ENCODE measurements at places on chromosomes 2 and 18. TPM values are rescaled to one million over a fixed set of nuclear protein-coding genes. Genes with fewer than 3 reads are reported as not detected.

Gene AMMECR1L
- 15.7 TPM for total RNA-seq

DNA sequence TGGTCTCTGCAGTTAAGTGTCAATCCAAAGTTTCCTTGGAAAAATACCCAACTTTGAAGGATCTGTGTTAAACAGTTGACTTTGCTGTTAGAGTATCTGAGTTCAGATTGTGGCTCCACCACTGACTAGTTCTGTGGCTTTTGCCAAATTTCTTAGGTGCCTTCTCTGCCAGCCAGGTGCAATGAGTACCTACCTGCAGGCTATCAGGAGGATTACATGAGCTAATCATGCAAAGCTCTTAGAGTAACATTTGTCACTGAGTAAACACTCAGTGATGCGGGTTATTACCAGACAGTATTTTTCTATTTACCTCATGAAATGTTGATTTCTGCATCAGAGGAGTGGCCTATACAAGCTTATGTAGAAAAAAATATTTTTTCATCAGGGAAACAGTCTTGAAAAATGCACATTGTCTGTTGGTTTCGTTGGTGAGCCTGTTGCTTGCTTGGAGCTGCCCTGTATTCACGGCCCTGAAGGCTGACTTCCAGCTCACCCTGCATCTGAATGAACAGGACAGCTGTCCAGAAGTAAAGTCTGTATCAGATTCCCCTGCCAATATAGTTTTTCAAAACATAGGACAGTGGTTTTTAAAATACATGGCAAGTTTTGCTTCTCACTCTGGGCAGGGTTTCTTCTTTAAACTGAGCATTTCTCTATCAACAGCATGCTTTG is 235.1 kb downstream of the CDCA7 start:
- DNase-seq, result no peak

DNA sequence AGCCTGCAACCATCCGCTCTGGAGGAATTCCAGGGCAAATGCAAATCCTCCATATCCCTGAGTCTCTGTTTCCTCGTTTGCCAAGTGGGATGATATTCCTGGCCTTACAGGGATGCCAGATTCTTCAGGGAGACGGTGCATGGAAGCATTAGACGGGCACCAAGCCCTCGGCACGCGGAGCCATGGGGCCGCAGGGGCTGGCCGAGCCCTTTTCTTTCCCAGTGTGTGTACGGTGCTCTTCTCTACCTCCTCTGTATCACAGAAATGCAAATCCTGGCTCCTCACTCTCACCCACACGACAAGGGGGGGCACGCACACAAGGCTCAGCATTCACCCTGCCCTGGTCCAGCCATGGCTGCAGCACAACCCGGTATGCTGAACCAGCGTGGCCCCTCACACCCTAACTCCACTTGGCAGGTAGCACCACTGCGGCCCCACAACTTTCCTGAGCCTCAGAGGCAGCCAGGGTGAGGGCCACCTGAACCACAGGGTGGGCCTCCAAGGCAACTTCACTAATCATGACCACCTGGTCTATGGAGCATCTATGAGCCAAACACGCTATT is 64.1 kb upstream of the SALL3 start:
- DNase-seq, result no peak

DNA sequence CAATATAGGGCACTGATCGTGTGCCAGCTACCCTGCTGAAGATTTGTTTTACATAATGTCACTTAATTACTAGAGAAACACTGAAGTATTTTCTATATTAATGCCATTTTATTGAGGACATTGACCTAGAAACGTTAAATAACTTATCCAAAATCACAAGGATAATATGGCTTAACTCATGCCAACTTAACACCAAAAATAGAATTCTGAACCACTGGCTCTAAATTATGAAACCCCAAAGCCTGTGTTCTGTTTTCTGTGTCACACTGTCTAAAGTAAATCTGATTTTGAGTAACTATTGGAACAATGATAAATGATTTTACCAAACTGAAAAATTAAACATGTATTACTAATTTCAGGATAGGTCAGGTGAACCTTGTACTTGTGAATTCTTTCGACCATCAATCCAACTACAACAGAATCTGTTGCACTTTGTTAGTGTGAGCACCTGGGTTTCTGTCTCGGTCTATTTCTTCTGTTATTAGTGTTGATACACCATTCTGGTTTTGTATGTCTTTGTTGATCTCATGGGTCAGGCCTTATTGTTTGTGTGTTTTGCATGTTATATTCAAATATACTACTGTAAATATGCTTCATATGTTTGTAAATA is 48.2 kb upstream of the CCDC141 start:
- no peak for DNase-seq

DNA sequence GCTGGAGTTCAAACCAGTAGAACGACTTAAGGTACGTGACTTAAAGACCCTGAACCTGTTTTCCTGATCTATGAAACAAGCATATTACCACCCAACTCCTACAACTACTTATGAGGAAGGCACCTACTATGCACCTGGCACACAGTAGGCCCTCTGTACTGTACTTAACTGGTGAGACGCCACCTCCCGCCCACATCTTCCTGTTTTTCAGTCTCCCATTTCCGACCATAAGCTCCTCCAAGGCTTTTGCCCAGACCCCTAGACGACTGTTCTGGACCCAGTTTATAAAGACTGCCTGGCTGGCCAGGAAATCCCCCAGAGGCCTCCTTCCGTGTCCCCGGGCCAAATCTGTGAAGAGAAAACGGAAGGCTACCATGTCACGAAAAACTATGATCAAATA is 1.5 kb downstream of the GALNT14 start:
- no peak for DNase-seq

GRCh38 chr2:45484965-45485364 is 126.1 kb downstream of the SRBD1 start:
- no peak for DNase-seq

DNA sequence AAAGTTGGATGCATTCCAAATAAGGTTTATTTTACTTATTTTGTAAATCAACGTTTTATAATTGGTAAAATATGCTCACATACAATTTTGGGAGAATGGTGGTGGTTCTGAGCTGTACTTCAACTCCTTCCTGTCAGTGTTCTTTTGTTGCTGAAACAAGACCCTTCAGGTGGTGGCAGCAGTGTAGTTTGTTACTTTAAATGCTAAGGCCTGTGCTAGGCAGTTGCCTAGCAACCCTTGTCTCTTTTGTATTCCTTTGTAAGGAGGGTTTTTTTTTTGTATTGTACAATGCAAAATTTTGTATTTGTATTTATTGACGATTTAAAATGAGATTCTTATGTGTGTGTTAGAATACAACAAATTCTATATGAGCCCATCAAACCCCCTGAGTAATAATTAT is 166.0 kb upstream of the FAM98A start:
- no peak for DNase-seq

Gene FBXO48
- total RNA-seq, result 1.5 TPM

Gene DYNAP
- not detected for total RNA-seq

DNA sequence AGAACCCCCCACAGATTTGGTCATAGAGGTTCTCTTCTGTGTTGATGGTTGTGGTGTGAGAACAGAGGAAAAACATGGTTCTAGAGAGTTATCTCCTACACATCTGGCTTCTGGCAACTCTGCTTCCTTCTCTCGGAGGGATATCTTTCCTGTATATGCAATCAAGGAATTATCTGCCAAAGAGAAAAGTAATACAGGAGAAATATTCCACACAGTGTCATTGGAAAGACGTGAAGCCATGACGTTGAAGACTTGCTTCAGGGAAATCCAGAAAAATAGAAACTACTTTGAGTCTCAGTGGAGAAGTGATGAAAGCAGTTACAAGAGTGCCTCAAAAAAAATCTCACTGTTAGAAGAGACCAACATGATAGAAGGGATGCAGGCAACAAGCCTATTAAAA is 78.5 kb downstream of the RAB31 start:
- DNase-seq, result no peak

- no peak for DNase-seq
These were observed at the start of gene MC4R for GRCh38 chr18:60372596-60372995. MC4R (minus strand) TSS chr18:60372775; CDS start chr18:60372349, 426 bp downstream.

DNA sequence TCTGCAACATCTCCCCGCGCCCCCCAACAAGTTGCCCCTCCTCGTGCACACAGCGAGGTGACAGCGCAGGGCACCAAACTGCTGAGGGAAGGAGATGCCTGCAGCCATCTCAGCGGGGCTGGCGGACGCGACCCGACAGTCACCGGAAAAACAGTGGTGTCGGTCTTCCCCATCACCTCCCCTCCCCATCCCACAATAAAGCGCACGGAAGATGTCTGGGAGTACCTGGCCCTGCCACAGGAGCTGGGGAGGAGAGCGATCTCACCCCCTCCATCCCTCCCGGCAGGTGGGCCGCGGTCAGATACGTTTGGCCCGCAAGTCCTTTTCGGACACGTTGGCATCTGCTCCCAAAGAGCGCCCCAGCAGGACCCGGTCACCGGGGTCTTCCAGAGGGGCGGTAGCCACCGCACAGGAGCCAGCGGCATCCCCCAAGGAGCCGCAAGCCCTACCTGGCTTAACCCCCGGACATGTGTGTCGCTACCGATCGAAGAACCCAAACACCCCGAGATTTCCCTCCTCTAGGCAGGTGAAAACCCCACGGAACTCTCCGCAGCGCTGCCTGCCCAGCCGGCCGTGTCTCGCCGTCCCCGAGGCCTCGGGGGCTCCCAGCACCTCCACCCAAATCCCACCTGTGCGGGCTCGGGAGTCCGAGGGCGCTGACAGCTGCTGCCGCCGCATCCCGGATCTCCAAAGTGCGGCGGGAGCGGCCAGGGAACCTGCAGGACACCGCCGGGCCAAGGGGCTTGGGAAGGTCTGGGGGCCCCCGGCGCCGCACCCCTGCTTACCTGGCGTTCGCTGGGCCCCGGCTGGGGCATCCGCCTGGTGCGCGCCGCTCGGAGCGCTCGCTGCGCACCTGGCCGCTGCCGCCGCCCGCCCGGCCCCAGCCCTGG is 657 bp downstream of the ATP8B1 start:
- no peak for DNase-seq

DNA sequence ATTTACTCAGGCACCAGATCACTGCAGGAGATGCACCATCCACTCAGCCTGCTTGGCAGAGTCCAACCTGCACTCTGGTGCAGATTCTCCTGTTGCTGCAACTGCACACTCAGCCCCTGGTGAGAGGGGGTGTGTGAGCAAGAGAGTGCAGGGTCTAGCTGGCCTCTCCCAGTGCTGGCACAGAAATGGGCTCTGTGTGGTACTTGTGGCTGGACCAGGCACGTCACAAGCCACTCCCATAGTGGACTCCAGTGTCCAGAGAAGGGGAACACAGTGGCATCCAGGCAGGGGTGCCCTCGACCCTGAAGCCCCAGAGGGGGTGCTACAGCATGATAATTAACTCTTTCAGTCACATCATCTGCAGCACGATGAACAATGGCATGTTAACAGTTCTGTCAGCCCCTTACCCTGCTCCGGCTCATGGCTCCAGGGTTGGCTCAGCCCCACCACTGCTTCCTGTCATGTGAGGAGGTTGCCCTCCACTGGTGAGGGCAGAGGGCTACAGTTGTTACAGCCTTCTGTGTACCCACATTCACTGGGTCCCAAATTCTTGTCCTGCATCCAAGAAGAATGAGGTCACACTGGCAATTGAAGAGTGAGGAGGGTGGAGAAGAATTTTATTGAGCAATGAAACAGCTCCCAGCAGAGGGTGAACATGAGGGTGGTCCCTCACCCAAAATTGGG is 135.7 kb downstream of the EVA1A start:
- DNase-seq, result no peak

Gene B3GNT7
- total RNA-seq, result 4.0 TPM

DNA sequence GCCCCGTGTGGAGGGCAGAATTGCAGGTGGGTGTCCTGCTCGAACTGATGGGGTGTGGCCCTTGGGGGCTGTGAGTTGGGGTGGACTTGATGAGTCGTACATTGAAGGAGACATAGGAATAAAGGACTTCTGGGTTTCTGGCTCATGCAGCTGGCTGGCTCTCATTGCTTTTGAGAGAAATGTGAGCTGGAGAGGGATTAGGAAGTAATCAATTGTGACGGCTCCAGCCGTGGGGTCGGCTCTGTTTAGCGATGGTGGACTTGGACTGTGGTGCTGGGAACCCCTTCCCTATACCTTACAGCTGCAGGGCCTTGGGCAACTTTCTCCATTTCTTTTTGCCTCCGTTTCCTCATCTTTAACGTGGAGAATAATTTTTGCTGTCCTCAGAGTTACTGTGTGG is 9.2 kb downstream of the IMPA2 start:
- DNase-seq, result peak; percentile 19

DNA sequence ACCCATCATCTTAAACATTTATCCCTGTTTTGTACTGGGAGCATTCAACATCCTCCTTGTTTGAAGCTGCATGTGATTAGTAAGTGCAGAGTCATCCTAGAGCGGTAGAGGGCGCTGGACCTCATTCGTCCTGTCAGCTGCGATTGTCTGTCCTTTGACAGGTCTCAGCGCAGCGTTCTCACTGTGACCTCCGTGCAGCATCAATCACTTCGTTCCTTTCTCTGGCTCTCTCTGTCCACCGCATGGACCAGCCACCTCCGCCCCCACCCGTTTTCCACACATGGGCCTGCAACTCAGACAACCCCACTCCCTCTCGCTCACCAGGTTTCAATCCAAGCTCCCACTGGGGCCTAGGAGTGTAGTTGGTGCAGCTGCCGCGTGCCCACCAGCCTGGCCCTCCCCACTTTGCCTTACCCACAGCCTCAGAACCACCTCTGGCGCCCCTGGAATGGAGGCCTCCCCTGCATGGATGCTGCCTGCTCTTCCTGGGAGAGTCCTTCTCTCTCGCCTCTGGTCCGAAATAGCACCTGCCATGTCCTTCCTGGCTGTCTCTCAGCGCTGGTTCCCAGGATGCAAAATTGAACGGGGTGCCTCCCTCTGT is 90.5 kb downstream of the NDUFA10 start:
- peak; percentile 80 for DNase-seq

DNA sequence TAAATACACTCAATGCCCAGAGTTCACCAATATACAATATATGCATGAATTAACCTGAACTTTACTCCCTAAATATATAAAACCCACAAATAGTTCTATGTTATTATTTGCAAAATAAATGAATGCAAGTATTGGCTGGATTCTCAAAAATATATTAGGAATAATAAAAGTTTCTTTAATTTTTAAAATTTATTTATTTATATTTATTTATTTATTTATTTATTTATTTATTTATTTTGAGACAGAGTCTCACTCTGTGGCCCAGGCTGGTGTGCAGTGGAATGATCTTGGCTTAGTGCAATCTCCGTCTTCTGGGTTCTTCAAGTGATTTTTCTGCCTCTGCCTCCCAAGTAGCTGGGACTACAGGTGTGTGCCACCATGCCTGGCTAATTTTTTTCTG is 88.7 kb upstream of the TMEFF2 start:
- DNase-seq, result no peak

Gene RAB6C
- total RNA-seq, result not detected

DNA sequence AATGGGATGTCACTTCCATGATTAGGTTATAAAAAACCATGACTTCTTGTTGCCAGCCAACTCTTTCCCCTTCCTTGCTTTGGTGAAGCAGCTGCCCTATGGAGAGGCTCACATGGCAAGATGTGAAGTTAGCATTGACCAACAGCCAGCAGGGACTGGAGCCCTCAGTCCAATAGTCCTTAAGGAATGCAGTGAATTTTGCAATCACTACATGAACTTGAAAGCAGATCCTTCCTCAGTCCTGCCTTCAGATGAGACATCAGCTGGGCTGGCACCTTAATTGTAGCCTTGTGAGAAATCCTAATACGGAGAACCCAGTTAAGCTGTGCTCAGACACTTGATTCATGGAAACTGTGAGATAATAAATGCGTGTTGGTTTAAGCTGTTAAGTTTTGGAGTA is 61.8 kb downstream of the ATP8B1 start:
- DNase-seq, result no peak

Data from aorta (tissue), 5 donors.